ENCODE measurements at places on chromosomes 7 and 10. TPM values are rescaled to one million over a fixed set of nuclear protein-coding genes. Genes with fewer than 3 reads are reported as not detected.

GRCh38 chr7:50415844-50416364 is 34.2 kb downstream of the FIGNL1 start:
- H3K27me3 ChIP-seq: no peaks in the 10 kb centered on the region
- DNase-seq: no peak
- no peaks in the 10 kb centered on the region for H3K4me1 ChIP-seq

GRCh38 chr7:494259-494687 is 25.4 kb downstream of the PDGFA start:
- no peaks in the 10 kb centered on the region for H3K4me1 ChIP-seq
- H3K27me3 ChIP-seq: no peaks in the 10 kb centered on the region
- H3K27ac ChIP-seq: no peak overlapping the region

DNA sequence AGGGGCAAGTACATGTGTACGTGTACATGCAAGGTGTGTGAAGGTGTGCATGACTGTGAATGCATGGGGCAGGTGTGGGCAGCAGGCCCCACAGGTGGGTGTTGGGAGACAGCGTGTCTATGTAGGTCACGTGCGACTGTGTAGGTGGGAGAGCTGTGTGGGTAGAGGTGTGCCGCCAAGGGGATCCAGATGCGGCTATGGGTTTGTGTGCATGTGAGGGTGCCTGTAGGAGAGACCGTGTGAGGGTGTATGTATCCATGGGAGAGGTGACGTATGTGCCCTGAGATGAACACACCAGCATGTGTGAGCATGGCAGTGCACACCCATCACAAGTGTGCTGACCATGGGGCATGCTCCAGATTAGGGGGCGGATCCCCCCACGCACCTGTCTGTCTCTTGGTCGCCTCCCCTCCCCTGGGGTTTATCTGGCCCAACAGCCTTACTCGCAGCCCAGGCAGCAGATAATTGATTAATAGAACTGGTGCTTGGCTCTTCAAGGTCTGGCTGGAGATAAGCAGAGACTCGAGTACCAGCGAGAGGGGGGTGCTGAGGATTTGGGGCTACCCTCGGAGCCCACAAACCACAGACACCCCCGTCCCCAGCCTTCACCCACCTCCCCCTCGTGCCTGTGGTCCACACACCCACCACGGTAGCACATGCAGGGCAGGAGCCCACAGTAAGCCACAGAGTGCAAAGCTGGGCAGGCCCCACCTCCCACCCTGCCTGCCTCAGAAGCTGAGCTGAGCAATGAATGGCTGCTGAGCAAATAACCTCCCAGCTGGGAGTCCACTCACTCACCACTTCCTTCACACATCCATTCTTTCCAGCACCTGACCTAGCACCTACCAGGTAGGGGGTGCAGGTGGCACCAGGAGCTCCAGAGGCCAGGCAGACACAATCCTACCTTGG is 41.4 kb upstream of the ZMIZ1 start:
- peaks cover 7% of the 10 kb centered on the region for H3K4me1 ChIP-seq
- H3K4me3 ChIP-seq: no peak overlapping the region
- H3K27me3 ChIP-seq: no peaks in the 10 kb centered on the region
- H3K36me3 ChIP-seq: no peaks in the 10 kb centered on the region
- H3K27ac ChIP-seq: no peak overlapping the region

DNA sequence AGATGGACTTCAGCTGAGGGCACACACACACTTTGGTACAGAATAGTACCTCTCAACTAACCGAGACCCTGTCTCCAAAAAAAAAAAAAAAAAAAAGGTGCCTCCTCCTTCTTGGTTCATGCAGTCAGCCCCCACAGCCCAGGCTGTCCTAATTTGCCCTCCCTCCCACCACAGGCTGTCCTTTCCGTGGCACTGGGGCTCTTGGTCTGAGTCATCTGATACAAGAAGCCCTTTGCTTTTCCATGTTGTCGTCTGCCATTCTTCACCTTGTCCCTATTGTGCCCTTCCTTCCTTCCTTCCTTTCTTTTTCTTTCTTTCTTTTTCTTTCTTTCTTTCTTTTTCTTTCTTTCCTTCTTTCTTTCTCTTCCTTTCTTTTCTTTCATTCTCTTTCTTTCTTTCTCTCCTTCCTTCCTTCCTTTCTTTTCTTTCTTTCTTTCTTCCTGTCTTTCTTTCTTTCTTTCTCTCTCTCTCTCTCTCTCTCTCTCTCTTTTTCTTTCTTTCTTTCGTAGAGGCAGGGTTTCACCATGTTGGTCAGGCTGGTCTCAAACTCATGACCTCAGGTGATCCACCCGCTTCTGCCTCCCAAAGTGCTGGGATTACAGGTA is 96.0 kb upstream of the IKZF1 start:
- no peaks in the 10 kb centered on the region for H3K27me3 ChIP-seq
- peaks cover 38% of the 10 kb centered on the region for H3K4me1 ChIP-seq
- no peaks in the 10 kb centered on the region for H3K36me3 ChIP-seq
- no peak for DNase-seq

GRCh38 chr10:12416344-12417050 is 67.2 kb downstream of the CAMK1D start:
- peaks cover 17% of the 10 kb centered on the region for H3K4me1 ChIP-seq
- DNase-seq: no peak
- H3K36me3 ChIP-seq: no peaks in the 10 kb centered on the region
- no peaks in the 10 kb centered on the region for H3K27me3 ChIP-seq
- H3K4me3 ChIP-seq: no peak overlapping the region

GRCh38 chr10:24804956-24805355 is 81.3 kb upstream of the ARHGAP21 start:
- DNase-seq: no peak
- H3K36me3 ChIP-seq: no peaks in the 10 kb centered on the region
- no peak overlapping the region for H3K4me3 ChIP-seq
- H3K27ac ChIP-seq: no peak overlapping the region

GRCh38 chr7:94510582-94511496 is 1.2 kb downstream of the CASD1 start:
- no peak for DNase-seq
- H3K27ac ChIP-seq: peak overlapping the region; percentile 86
- H3K4me1 ChIP-seq: peaks cover 9% of the 10 kb centered on the region
- H3K27me3 ChIP-seq: no peaks in the 10 kb centered on the region
- no peaks in the 10 kb centered on the region for H3K36me3 ChIP-seq

- no peak for DNase-seq
- peak overlapping the region; percentile 78 for H3K27ac ChIP-seq
- peaks cover 16% of the 10 kb centered on the region for H3K4me1 ChIP-seq
- H3K27me3 ChIP-seq: no peaks in the 10 kb centered on the region
- no peaks in the 10 kb centered on the region for H3K36me3 ChIP-seq
Measured at GRCh38 chr10:1049425-1049958, 573 bp upstream of the IDI1 start.

DNA sequence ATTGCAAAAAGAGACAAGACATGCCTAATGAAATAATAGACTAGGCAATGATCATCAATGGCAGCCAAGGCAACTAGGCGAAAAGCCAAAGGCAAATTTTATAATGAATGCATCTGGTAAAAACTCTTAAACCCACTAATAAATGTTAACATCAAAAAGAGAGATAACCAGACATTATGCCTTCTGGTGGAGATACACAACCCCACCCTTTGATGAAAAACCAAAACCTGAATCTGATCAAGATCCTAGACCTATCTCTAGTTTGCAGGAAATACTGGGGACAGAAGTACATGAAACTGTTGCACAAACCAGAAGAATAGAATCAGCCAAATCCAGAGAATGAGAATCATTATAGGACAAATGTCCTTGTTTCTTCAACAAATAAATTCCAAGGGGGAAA is 22.0 kb upstream of the GSAP start:
- no peaks in the 10 kb centered on the region for H3K36me3 ChIP-seq
- no peak overlapping the region for H3K27ac ChIP-seq
- no peak overlapping the region for H3K4me3 ChIP-seq
- H3K4me1 ChIP-seq: no peaks in the 10 kb centered on the region
- DNase-seq: no peak

DNA sequence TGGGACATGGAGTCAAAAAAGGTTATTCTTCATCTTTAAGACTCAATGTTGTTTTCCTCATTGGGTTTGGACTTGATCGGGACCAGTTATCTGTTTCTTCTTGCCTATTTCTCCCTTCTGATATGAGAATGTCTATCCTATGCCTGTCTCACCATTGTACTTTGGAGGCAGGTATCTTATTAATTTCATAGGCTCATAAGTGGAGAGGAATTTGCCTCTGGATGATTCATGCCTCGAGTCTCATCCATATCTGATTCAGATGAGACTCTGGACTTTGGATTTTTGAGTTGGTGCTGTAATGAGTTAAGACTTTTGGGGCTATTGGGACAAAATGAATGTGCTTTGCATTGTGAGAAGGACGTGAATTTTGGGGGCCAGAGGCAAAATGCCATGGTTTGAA is 36.2 kb upstream of the CCDC7 start:
- H3K4me1 ChIP-seq: peaks cover 13% of the 10 kb centered on the region
- no peak overlapping the region for H3K27ac ChIP-seq
- H3K4me3 ChIP-seq: no peak overlapping the region
- H3K36me3 ChIP-seq: no peaks in the 10 kb centered on the region

DNA sequence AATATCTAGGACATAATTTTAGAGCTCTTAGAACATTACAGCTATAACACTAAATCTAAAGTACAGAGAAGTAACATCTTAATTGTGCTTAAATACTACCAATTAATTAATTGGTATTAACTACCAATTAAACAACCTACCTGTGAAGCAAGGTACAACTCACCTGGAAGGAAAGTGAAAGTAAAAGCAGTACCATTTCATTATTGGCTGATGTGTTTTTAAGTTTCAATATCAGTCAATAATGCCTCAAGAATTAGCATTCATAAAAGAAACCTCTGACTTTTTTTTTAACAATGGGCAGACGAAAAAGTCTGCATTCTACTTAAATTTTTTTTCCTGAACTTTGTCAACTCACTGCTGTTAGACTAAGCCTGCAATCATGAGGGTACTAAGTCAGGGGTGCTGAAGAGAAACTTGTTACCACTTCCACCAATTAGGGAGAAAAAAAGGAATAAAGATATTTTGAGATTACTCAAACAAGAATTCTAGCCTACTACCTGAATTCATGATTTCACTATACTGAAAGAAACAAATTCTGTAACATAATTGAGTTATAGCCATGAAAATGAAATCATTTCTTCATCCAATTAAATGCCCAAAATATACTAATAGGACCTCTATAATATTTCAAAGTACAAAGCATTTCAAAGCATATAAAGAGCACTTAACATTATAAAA is 19.9 kb downstream of the UPF2 start:
- H3K4me1 ChIP-seq: 0 out of 2 replicates have a peak, but pooled peaks cover 4% of the 10 kb centered on the region
- no peak for DNase-seq
- H3K4me3 ChIP-seq: no peak overlapping the region
- no peak overlapping the region for H3K27ac ChIP-seq
- peaks cover 15% of the 10 kb centered on the region for H3K36me3 ChIP-seq

GRCh38 chr10:112794201-112794600 is 155.8 kb upstream of the TCF7L2 start:
- no peak for DNase-seq
- no peak overlapping the region for H3K27ac ChIP-seq
- H3K27me3 ChIP-seq: no peaks in the 10 kb centered on the region
- H3K4me1 ChIP-seq: peaks cover 9% of the 10 kb centered on the region
- H3K4me3 ChIP-seq: no peak overlapping the region

DNA sequence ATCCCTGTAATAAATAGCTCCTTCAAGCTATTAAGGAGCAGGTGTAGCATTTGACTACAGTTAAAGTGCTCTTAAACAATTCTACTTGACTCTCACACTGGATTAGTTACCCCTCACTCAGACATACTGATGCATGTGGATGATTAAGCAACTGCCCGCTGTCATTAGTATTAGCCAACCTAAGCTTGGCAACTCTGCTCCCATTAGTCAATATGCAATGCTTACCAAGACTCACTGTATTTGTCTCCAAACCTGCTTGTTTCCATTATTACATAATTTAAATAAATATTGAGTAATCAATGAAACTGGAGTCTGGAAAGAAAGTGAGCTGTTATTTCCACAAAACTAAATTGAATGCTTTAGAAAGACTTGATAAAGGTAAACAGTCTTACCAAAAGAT is 144.0 kb upstream of the ASAH2 start:
- peaks cover 25% of the 10 kb centered on the region for H3K4me1 ChIP-seq
- H3K36me3 ChIP-seq: no peaks in the 10 kb centered on the region
- no peak overlapping the region for H3K27ac ChIP-seq
- no peaks in the 10 kb centered on the region for H3K27me3 ChIP-seq
- no peak overlapping the region for H3K4me3 ChIP-seq

DNA sequence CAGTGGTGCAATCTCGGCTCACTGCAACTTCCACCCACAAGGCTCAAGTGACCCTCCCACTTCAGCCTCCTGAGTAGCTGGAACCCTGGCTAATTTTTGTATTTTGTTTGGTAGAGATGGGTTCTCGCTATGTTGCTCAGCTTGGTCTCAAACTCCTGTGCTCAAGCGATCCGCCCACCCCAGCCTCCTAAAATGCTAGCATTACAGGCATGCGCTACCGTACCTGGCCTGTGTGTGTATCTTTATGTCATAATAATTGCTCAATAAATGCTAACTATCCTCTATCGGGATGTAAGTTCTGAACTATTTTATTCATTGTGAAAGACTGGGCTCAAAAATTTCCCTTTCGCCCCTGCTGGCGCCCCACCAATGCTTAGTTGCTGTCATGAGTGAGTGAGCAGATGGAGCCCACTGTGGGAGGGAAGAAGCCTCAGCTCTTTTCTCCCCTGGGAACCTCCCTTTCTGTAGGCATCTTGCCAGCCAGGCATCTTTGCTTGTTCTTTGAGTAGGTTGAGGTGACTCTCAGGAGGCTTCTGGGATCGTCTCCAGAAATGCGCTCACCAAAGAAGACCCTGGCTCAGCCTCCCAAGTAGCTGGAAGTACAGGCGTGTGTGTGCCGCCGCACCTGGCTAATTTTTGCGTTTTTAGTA is 38.3 kb downstream of the CAMK1D start:
- peaks cover 5% of the 10 kb centered on the region for H3K4me1 ChIP-seq
- H3K27me3 ChIP-seq: no peaks in the 10 kb centered on the region
- H3K4me3 ChIP-seq: no peak overlapping the region
- no peak for DNase-seq

Gene PALD1
- total RNA-seq: 33.1 TPM

Gene NEBL
- total RNA-seq: 16.6 TPM

Gene INMT
- 0.32 TPM for total RNA-seq

Gene SLC39A12
- not detected for total RNA-seq

Gene ALOX5
- total RNA-seq: 6.1 TPM

Gene XPNPEP1
- total RNA-seq: 87.3 TPM

Gene ACBD7
- 3.3 TPM for total RNA-seq

Gene IL6
- not detected for total RNA-seq

Gene ITPRID1
- not detected for total RNA-seq

Measured in HCT116 (cell line).